ENCODE measurements at places on chromosomes 7 and 10. TPM values are rescaled to one million over a fixed set of nuclear protein-coding genes. Genes with fewer than 3 reads are reported as not detected.

The PHKG1 gene
- total RNA-seq = not detected

The AKR1C3 gene
- 10.6 TPM for total RNA-seq

The SLC26A3 gene
- total RNA-seq = not detected

The PRLHR gene
- total RNA-seq = not detected

The MTPN gene
- total RNA-seq = 77.2 TPM

The DOCK1 gene
- total RNA-seq = 40.7 TPM

The IFIT1 gene
- 0.79 TPM for total RNA-seq

The AKR1C4 gene
- total RNA-seq = not detected

The PGAM2 gene
- 3.0 TPM for total RNA-seq

The PVRIG gene
- not detected for total RNA-seq

The PCLO gene
- 5.9 TPM for total RNA-seq

The NRCAM gene
- total RNA-seq = 1.8 TPM

The MOGAT3 gene
- not detected for total RNA-seq

The LDB3 gene
- not detected for total RNA-seq

The FAM25C gene
- total RNA-seq = 2.2 TPM

The RAB19 gene
- total RNA-seq = not detected

The TMEM130 gene
- 0.15 TPM for total RNA-seq

The TMEM273 gene
- not detected for total RNA-seq

The OPN1SW gene
- total RNA-seq = not detected

The AGBL3 gene
- 0.41 TPM for total RNA-seq

The GIMAP4 gene
- total RNA-seq = 0.15 TPM

The FFAR4 gene
- 0.08 TPM for total RNA-seq

The PDCD11 gene
- total RNA-seq = 98.2 TPM

The PIK3AP1 gene
- 2.9 TPM for total RNA-seq

The HOXA1 gene
- 1.1 TPM for total RNA-seq

The OR9A2 gene
- total RNA-seq = not detected

The IL6 gene
- 4.3 TPM for total RNA-seq

The SAP25 gene
- not detected for total RNA-seq

The RNLS gene
- total RNA-seq = not detected

The ABCB4 gene
- total RNA-seq = 3.1 TPM

Measured in A375 (cell line).